COR-L47 (cell line): ENCODE measurements at places on chromosomes 13 and 19.

DNA sequence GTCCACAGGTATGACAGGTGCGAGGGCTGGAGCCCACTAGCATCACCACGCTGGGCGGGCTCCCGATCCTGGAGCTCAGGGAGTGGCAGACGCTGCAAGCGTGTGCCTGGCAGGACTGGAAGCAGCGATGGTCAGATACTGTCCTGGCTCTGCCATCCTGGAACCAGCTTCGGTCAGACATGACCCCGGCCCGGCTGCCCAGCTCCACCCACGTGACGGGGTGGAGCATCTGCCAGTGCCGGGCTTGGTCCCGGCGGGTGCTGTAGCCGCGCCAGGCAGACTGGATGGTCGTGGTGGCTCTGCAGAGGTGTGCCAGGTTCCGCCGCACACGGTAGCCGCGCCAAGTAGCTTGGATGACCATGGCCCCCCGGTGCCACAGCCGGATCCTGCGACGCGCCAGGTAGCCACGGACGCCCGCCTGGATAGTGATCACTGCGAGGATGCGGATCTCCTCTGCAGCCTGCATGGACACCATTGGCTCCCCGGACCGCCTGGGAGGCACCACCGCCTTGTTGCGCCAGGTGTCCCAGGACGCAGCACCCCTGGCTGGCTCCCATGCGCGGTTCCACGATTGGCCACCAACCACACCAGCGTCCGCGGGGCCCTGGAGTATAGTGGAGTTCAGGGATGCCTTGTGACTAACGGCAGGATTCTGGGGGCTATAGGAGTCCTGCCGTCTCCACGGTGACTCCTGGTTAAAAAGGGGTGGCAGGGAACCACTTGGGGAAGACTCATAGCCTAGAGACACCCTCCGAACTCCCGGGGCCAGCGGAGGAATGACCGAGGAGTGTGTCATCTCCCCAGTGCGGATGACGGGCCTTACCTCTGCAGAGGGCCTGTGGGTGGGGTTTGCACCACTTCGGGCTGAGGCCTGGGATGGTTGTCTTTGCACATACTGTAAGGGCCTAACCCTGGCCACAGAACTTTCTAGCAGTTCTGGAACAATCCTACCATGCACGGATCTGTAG is 16.5 kb downstream of the IQCN start:
- no peak for DNase-seq

DNA sequence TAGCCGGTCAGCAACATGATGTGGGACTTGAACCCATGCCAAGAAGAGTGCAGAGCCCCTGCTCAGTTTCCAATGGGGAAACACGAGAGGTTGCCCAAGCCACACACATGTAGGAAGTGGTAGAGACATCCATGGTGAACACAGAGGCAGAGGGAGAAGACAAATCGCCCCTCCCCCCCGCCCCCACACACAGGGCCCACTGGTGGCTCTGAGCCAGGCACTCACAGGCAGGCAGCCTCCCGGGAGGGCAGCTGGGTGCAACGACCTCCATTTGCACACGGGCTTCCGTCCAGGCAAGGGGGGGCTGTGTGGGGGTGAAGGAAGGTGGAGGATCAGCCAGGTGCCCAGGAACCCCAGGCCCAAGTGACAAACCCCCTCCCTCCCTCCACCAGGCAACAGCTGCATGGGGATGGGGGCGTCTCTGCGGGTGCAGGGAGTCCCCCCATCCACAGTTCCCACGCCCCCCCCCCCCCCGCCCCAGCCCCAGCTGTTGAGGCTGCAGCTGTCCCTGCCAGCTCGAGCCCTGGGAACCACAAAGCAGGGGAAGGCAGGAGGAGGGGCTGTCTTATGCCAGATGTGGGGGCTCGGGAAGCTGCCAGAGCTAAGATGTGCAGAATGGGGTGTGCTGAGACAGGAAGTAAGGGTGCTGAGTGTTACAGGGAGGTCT is 3.4 kb downstream of the NOTCH3 start:
- DNase-seq = no peak

DNA sequence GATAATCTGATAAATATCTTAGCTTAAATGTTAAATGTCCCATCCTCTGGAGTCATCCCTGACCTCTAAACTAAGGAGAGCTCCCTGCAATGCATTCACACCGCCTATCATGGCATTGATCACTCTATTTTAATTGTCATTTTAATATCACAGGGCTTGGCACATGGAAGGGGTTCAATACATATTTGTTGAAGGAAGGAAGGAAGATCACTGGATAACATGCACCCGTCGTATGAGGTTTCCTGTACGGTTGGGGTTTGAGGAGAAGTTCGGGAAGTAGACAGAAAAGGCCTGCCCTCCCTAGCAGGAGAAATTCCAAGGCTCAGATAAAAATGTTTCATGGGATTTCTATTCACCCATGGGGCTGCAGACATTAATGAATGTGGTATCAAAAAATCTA is 102.0 kb downstream of the MBNL2 start:
- DNase-seq = no peak

- no peak for DNase-seq
Measured at GRCh38 chr13:106498158-106498557, 37.3 kb downstream of the EFNB2 start.

DNA sequence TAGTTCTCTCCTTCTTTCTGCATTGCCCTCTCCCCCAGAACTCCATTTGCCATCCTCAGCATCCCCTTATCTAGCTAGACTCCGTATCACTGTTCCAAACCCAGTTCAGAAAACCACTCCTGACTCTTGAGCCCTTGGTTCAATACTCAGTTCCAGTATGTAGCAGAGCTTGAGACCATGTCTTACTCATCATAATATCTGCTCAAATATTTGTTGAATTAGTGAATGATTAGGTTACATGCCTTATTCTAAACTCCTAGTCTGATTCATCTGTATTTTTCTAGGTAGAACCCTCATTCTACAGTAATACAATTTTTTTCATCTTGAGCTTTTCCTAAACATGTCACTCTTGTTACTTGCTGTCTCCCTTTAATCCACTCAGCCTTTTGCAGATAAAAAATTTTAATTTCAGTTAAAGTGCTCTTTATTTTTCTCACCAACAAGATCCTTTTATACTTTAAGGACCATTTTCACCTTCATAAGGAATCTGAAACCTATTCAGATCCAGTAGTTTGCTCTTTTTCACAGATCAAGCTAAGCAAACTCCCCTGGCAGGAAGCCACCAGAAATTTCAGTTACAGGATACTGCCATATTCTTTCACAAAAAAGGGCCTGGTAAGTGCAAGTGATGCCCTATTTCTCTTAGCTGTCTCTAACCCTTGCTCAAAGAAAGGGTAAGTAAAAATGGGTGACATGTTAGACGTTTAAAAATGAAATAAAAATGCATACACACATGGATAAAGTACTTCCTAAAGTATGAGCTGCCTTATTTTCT is 23.1 kb upstream of the INTS6 start:
- no peak for DNase-seq

DNA sequence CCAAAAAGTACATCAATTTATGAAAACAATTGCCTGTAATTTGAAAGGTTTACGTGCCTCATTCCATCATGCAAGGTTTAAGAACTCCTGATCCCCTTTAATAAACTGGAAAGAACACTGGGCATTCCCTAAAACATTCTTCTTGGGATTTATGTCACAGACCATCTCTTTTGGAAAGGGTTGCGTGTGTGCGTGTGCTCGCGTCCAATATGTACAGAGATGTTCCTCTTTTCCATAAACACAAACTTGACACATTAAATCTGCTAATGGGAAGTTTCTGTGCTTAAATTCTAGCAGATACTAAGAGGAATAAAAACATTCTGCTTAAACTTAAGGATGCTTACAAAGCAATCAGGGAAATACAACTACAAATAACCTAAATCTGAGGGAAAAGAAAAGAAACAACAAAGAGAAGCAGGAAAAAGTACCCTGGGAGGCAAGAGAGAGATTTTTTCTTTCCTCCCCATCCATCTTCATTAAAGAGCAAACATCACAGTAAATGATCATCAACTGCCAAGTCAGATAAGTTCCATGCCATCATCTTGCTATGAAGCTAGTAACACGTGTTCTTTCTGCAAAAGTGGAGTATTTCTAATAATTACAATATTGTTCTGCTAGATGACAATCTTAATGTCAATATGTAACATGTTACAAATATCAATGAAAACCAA is 83.7 kb downstream of the STK24 start:
- no peak for DNase-seq

DNA sequence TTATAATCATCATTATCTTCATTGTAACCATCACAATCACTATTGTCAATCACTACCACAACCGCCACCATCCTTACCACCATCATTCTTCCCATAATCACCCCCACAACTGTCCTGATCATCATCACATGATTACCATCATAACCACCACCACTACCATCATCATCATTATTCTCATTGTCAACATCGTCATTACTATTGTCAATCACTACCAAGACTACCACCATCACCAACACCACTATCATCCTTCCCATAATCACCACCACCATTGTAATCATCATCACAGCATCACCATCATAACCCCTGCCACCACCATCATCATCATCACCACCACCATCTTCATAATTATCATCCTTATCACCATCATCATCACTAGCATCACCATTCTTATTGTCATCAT is 55.2 kb downstream of the MBD3L1 start:
- DNase-seq = no peak

DNA sequence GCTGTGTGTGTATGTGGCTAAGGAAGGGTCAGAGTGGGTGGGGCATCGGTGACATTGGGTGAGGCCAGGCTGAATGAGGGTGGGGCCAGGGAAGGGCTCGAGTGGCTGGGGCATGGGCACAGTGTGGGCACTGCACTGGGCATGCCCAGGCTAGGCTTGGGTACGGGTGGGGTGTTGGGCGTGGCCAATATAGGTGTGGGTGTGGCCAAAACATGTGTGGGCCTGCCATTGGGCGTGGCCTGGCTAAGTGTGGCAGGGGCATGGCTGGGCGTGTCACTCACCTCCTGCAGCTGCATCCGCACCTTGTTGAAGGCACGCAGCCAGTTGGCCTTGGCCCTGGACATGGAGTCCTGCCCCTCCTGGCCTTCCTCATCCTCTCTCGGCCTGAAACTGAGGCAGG is 33.2 kb downstream of the UNC13A start:
- no peak for DNase-seq

DNA sequence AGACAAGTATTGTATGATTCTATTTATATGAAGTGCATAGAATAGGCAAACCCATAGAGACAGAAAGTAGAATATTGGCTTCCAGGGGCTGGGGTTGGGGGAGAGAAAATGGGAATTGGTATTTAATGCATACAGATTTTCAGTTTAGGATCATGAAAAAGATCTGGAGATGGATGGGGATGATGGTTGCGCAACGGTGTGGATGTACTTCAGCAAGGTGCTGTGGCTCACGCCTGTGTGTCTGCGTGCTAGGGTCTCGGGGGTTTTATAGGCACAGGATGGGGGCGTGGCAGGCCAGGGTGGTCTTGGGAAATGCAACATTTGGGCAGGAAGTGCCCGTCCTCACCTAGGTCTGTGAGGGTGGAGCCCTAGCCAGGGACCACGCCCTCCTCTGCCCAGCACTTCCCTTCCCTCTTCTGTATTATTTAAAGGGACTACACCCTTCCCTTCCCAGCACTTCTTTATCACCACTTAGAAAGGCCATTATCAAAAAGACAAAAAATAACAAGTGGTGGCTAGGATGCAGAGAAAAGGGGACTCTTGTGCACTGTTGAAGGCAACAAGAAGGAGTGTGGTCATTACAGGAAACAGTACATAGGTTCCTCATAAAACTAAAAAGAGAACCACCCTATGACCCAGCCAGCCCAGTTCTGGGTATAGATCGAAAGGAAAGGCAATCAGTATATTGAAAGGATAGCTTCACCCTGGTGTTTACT is 29.0 kb downstream of the LILRB4 start:
- no peak for DNase-seq

DNA sequence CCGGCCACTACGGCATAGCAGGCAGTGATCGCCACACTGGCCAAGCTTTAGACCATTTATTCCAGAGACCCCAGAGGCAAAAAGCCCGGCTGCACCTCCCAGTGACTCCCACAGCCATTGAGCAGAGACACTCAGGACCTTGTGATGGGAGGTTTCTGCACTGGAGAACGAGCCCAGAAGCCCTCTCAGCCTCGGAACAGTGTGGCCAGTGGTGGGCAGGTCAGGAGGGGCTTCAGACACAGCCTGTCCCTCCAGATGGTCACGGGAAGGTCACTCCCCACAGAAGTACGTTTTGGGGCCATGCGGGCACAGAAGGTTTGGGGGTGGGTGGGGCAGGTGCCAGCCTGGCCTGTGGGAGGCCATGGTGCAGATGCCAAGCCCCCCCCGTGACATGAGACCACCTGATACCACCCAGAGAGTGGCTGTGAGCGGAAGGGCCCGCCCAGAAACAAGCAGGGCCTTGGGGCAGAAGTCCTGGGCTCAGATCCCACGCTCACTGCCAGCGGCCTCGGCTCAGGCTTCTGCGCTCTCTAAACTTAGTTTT is 599 bp upstream of the F10 start:
- DNase-seq = no peak

GRCh38 chr19:12913011-12913561 is 6.0 kb downstream of the SYCE2 start:
- peak; percentile 98 for DNase-seq

- DNase-seq = no peak
Measured at GRCh38 chr19:56917998-56918397, 77.5 kb upstream of the PEG3 start.

GRCh38 chr19:40257096-40257517 is 28.0 kb downstream of the AKT2 start:
- DNase-seq = no peak

DNA sequence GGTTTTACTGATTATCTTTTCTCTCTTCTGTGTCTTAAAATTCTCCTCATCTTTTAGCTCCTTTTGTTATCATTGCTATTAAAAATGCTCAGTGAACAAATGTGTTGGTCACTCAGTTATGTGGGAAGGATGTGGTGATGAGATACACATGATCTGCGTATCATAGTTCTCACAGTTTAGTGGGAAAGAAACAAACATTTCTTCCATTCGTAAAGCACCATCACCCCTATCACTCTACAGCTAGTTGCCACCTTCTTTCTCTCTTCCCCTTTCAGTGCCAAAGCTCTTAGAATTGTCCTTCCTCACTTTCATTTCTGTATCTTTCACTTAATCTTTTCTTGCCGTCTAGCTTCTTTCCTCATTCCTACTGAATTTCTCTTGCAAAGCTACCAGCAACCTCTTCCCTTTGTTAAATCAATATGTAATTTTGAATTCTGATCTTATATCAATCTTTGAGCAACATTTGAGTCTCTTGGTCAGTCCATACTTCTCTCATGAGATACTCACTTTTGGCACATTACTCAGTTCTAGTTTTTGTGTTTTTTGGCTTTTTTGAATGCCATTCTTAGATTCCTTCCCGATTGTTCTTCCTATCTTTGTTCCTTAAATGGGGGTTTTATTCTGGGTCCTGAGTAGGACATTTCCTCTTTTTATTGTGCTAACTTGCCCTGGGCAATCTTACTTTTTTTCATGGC is 122.3 kb downstream of the PCCA start:
- DNase-seq = no peak

DNA sequence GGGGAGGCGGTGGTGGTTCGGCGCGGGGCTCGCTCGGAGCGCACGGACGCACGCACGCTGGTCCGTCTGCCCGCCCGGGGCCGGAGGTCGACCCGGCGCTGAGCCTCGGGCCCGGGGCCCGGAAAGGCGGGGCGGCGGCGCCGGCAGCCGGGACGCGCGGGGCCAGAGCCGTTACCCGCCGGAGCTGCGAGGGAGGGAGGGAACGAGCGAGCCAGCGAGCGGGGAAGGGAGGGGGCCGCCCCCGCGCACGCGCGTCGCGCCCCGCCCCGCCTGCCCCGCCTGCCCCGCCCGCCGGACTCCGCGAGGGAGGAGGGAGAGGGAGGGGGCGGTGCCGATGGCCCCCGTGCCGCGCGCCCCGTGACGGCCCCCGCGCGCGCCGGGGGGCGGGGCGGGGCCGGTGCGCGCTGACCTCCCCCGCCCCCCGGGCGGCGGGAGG is 15.0 kb downstream of the CIC start:
- DNase-seq = peak; percentile 75
